ENCODE measurements at places on chromosomes 2 and 18.
A peak's percentile ranks its signal among the peaks of the same experiment; 100 is the strongest.

GRCh38 chr2:6310256-6311215 lies 555.2 kb downstream of the CMPK2 start:
- DNase-seq: no peak

DNA sequence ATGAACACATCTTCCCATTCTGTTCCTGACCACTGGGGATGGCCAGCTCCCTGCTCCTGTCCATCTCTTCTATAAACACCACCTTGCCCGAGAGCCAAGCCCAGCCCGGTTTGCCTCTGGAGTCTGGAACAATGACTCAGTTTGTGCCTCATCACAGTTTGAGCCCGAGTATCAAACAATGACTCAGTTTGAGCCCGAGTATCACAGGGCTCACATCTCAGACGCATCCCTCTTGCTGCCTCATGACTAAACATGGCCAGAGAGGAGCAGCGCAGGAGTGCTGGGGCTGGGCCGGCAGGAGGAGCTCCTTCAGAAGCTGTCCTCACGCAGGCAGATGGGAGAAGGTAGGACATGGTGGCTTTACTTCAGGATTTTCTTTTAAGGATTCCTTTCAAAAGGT lies 68.7 kb downstream of the PXDN start:
- DNase-seq: no peak

DNA sequence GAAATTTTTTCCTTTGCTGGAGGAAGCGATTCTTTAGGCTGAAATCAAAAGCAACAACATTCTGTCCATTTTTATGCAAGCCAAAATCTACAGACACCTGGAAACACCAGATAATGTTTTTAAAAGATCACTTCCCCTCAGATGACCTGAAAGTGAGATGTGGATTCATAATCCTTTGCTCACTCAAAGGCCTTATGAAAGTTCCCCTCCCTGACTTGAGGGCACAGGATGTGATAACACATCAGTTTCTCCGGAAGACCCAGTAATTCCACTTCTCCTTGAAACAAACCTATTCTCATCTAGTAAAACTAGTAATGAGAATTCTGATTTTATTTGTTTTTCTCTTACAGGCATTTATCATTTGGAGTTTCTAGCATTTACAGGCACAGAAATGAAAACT lies 218.3 kb upstream of the RND3 start:
- no peak for DNase-seq

DNA sequence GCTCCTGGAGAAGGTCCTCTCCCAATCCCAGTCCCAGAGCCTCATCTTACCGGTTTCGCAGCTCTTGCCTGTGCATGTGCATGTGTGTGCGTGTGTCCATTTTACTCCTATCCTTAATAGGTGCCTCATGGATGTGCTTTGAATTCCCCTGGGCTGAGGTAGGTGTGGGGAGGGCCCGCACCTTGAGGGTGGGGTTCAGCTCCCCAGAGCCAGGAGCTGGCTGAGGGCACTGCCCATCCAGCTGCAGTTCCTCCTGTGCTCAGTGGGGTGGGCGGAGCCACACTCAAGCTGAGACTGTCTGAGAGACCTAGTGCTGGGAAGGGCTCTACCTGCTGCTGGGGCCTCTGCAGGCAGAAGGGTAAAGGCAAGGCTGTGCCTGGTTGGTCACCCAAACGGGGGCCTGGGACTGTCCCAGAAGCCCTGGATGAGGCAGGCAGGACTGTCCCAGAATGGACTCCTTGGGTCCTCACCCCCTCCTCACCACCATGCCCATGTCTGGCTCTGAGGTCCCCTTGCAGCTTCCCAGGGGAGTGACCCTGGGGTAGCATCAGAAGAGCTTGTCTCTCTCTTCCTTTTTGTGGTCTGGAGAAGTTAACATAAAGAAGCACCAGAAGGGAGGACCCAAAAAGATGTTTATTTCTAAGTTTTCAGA lies 8.9 kb downstream of the GDF7 start:
- peak; percentile 36 for DNase-seq

GRCh38 chr2:175855794-175856453 lies 146.1 kb downstream of the LNPK start:
- no peak for DNase-seq

GRCh38 chr2:4499316-4500030 lies 796.1 kb downstream of the DCDC2C start:
- no peak for DNase-seq

GRCh38 chr2:183656121-183656520 lies 531.9 kb downstream of the NUP35 start:
- DNase-seq: no peak

- no peak for DNase-seq
Measured at GRCh38 chr2:210586381-210586780, 30.0 kb downstream of the CPS1 start.

DNA sequence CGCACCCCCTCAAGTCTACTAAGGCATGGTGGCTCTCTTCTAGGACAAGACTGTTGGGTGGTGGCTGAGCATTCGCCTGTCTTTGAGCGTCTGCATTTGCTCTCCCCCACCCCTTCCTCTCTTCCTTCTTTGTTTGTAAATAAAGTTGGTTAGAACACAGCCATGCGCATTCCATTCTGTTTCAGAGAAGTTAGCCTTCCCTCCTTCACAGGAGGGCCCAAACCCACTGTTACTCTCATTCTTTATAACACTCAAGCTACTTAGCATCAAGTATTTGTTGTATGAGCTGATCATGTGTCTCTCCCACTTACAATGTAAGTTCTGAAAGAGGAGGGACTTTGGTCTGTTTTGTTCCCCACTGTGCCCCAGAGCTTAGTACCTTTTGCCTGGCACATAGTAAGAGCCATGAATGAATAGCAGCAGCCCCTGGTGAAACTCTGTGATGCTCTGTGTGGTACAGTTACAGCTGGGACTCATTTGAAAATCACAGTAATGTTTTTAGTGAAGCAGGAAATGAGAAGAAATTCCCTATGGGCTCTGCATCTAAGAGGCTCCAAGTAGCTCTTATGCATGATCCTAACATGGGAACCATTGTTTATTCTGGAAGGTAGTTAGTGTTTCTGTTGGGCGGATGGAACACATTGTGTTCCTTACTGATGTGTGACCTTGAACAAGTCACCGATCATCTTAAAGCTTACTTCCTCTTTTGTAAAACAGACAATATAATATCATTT lies 7.7 kb downstream of the MGAT5 start:
- DNase-seq: no peak

DNA sequence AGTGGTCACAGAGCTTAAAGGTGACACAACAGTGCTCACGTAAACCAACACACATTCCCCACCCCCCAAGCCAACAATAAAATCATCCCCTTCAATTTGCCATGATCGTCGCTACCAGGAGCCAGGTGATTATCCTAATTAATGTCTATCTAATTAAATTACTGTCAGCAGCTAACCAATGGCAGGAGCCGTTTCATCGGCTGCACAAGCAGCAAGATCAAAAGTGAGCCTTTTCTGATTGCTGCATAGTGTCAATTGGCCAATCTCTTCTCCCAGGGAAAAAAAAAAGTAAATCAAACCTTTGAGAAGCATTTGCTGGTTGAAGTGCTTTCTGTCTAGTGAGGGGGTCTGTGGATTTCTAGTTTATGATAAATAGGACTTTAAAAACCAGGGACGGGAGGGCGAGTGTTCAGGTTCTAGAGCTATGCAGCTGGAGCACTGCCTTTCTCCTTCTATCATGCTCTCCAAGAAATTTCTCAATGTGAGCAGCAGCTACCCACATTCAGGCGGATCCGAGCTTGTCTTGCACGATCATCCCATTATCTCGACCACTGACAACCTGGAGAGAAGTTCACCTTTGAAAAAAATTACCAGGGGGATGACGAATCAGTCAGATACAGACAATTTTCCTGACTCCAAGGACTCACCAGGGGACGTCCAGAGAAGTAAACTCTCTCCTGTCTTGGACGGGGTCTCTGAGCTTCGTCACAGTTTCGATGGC lies at the start of gene TBR1:
TBR1 (plus strand) TSS at position 311 of the 721 bp plus-strand sequence; CDS start at position 425, 114 bp downstream.
- DNase-seq: no peak

All from CD4-positive, alpha-beta T cell treated with Interleukin-15 for 1 hour (primary cell).